ENCODE measurements at places on chromosomes 6 and 20.

- no peak for DNase-seq
Measured at GRCh38 chr6:54916858-54917257, 70.3 kb downstream of the FAM83B start.

- no peak for DNase-seq
Measured at GRCh38 chr6:29941916-29942274, 437 bp upstream of the HLA-A start.

DNA sequence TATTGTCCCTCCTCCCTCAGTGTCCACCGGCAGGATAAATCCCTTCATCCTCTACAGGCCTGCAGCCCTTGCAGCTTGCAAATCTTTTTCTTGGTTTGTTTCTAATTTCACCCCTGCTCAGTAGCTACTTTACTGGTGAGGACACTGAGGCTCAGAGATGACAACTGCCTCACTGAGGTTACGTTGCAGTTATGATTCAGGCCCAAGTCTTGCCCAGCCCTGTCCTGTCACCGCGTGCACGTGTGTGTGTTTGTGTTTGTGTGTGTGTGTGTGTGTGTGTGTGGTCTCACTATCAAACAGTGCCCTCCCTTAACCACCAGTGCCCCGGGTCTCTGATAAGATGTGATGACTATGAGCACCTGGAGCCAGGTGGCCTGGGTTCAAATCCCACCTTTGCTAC, 21.1 kb downstream of the FAM110A start:
- no peak for DNase-seq

DNA sequence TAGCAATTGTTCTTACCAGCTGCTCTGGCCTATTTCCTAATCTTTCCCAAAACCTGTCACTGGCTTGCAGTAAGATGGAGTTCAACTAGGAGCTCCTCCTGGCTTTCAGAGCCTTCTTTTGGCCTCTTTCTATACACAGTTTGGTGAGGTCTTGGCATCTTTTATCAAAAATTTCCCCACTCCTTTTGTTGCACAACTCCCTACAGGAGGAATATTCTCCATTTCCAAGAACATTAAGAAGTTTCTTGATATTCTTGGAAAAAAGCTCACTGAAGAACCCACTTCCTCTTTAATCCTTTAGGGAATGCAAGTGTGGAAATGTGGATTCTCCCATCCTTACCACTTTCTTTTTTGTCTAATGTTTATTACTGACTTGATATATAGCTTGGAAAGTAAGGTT, 171.3 kb upstream of the KCNK16 start:
- no peak for DNase-seq

DNA sequence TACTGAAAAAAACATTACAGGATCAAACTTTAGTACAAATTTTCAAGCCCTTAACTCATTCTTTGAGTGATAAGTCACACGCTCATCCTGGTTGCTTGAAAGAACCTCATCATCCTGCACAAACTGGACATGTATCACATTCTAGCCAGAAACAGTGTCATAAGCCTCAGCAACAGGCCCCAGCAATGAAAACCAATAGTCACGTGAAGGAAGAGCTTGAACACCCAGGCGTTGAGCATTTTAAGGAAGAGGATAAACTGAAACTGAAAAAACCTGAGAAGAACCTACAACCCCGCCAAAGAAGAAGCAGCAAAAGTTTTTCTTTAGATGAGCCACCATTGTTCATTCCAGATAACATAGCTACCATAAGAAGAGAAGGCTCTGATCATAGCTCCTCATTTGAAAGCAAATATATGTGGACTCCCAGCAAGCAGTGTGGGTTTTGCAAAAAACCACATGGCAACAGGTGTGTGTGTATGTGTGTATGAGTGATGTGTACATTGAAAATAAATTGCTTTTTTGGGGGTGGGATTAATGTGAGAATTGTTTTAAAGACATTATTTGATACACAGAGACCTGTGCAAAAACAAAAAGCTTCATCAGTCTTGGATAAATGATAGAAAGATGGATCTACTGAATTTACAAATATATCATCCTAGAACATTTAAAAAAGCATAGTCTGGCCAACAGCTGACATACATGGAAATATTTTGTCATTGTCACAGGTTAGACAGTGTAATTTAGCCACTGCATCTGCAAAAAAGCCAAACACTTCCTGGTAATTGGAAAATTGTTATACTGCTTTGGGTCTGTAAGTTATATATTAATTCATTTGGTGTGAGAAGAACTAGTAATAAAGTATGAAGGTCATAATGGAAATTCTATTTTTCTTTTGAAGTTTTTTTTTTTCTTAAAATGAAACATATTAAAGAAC, 50.1 kb downstream of the PHF3 start:
- no peak for DNase-seq

DNA sequence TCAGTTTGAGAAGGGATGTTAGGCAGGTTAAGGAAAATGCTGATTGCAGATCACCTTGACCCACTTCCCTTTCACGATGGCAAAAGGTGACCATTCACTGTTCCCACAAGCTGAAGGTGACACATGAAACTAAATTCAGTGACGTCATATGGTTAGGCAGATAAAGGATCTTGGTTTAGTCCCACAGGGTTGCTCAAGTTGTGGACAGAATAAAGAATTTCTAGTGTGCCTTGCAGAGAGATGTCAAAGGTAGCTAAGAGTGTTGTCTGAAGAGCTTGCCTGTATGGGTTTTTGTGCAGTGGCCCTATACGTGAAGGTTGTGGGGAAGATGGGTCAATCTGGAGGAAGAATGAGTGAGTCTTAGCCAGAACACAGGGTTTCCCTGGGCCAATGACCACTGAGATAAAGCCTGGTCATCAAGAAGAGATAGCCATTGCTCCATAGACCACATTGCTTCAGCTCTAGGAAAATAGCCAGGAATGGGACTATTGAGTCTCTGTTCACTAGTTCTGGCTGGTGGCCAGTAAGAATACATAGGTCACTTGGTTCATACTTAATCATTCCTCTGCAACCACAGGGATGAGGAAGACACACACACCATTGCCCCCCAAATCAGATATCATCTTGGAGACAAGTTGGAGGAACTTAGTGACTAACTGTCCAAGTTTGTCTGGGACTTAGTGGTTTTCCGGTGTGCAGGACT, 148.5 kb upstream of the ATXN1 start:
- no peak for DNase-seq

DNA sequence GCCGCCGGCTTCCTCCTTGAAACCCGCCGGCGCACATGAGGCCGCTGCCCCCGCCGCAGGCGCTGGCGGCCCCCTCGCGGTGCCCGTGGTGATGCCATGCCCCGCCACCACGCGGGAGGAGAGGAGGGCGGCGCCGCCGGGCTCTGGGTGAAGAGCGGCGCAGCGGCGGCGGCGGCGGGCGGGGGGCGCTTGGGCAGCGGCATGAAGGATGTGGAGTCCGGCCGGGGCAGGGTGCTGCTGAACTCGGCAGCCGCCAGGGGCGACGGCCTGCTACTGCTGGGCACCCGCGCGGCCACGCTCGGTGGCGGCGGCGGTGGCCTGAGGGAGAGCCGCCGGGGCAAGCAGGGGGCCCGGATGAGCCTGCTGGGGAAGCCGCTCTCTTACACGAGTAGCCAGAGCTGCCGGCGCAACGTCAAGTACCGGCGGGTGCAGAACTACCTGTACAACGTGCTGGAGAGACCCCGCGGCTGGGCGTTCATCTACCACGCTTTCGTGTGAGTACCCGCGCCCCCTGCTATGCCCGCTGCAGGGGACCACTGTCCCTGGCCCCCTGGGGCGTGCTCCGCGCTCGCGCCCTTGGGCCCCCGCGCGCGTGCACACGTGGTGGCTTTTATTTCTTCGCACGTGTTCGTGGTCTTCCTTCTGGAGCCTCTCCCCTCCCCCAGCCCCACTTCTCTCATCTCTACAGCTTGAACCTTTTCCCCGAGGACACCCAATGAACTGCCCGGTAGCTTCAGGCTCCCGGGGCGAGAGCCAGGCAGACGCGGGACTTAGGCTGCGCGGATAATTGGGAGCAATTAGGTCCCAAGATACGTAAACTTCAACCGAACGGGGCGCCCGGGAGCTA, 453 bp downstream of the KCNQ5 start:
- peak; percentile 82 for DNase-seq

GRCh38 chr6:91816335-91816734, 1229.5 kb upstream of the MAP3K7 start:
- DNase-seq = no peak

GRCh38 chr6:56909115-56909907, 45.6 kb upstream of the BEND6 start:
- no peak for DNase-seq

- DNase-seq = no peak
Measured at GRCh38 chr6:37277001-37277409, 19.1 kb upstream of the TMEM217 start.

GRCh38 chr20:19841740-19842139, 83.7 kb downstream of the RIN2 start:
- no peak for DNase-seq

Measured in KBM-7 (cell line).